CD4-positive, alpha-beta T cell treated with Interleukin-4 for 4 hours (primary cell): ENCODE measurements at places on chromosomes 6 and 20.
A peak's percentile ranks its signal among the peaks of the same experiment; 100 is the strongest.

DNA sequence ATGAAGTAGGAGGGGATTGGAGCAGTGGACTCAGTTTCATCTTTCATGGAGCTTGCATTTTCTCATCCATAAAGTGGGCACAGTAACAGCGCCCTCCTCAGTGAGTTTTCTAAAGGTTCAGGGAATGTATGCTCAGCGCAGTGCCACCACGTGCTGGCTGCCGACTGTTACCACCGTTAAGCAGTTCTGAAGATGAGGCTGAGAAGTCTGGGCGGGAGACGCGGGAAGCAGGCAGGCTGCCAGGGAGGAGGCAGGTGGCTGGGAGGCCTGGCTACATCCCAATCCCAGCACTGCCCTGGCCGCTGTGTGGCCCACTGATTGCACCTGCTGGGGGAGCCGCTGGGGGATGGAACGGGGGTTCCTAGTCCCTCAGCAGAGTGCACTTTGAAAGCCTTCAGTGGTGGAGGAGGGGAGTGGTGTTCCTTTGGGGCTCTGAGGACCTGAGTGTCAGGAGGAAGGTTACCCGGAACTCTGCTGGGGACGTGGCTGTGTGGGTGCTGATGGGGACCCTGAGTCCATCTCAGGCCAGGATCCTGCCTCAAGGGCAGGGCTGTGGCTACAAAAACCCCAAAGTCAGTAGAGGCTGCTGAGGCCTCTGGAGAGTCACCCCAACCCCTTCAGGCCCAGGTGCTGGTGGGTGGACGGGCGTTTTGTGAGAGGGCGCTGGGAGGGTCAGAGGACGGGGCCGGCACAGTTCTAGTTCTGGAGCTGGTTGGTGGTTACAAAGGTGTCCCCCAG, 28.0 kb upstream of the PHACTR3 start:
- no peak for DNase-seq

DNA sequence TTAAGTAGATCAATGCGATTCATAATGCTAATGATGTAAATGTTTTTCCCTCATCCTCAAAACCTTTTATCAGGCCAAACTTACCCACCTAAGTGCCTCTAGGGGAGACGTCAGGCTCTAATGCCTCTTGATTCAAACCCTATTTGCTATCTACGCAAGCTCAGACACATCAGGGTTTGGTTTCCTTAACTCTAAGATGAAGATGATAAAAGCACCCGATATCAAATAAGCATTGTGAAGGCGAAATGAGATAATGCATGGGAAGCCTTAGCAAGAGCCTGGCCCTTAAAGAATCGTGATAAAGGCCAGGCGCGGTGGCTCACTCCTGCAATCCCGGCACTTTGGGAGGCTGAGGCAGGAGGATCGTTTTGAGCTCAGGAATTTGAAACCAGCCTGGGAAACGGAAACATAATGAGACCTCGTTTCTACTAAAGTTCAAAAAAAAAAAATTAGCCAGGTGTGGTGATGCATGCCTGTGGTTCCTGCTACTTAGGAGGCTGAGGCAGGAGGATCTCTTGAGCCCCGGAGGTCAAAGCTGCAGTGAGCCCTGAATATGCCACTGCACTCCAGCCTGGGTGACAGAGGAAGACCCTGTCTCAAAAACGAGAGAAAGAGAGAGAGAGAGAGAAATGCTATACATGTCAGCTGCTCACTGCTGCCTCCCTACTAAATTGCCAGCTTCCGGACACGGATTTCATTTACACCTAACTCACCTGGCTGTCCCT, 13.5 kb downstream of the CNKSR3 start:
- DNase-seq, result no peak

- DNase-seq, result no peak
These were observed 666 bp downstream of the TPD52L1 start for GRCh38 chr6:125154118-125154760.

GRCh38 chr20:44181611-44182010, 5.4 kb downstream of the JPH2 start:
- no peak for DNase-seq

DNA sequence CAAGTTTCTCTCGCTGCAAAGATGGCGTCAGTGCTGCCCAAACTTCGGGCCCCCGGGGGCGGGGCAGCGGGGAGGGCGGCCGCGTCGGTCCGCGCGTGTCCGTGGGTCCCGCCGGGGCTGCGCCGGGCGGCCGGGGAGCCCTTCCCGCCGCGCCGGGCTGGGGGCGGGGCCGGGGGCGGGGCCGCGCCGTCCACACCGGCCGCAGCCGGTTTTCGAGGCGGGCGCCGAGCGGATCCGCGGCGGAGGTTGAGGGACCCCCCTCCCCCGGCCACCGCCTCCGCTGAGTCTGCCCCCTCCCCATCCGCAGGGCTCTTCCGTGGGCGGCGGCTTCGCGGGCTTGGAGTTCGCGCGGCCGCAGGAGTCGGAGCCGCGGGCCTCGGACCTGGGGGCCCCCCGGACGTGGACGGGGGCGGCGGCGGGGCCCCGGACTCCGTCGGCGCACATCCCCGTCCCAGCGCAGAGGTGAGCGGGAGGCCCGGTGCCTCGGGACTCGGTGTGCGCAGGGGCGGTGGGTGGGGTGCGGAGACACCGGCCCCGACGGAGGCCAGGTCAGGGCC, 572 bp downstream of the SLC2A4RG start:
- DNase-seq, result peak; percentile 53

- DNase-seq, result peak; percentile 7
These were observed 34.0 kb downstream of the RSPO4 start for GRCh38 chr20:967796-968742.

GRCh38 chr20:20518263-20518662, 150.4 kb downstream of the INSM1 start:
- DNase-seq, result no peak

GRCh38 chr6:36820700-36821580, 18.3 kb downstream of the CPNE5 start:
- DNase-seq, result no peak

GRCh38 chr6:14921170-14921569, 324.7 kb upstream of the JARID2 start:
- no peak for DNase-seq

- no peak for DNase-seq
These were observed 63.7 kb downstream of the HIVEP2 start for GRCh38 chr6:142881290-142881689.

GRCh38 chr6:10991115-10991514, 53.0 kb downstream of the ELOVL2 start:
- DNase-seq, result no peak
